Jurkat, Clone E6-1 (cell line): ENCODE measurements at places on chromosomes 13 and 19.

GRCh38 chr13:39379118-39379517 lies 223.9 kb downstream of the LHFPL6 start:
- DNase-seq: no peak

DNA sequence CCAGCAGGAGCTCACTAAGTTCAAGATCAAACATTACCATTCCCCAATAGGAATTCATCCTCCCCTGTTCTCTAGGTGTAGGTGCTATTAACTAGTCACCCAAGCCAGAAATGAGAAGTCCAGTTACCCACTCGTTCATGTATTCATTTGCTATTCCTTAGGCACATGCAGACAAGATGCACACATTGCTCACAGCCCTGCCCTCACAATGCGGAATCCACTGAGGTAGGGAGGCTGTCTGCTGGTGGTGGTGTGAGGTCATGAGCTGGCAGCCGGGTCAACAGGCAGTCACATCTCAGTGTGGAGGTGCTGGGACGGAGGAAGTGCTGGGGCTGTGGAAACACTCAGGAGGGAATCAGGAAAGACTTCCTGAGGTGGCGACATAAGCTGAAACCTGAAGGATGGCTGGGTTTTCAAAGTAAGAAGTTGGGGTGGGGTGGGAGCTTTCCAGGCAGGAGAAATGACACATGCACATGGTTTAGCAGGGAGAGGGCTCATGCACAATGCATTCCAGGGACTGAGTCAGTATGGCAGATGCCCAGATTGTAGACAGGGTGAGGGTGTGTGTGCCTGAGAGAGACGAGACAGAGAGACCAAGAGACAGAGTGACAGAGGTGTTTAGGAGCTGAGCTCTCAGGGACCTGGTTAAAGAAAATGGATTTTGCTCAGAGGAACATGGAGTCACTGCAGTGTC lies 117.6 kb downstream of the USP12 start:
- no peak for DNase-seq

- no peak for DNase-seq
Measured at GRCh38 chr13:23644527-23645138, 74.4 kb downstream of the TNFRSF19 start.

GRCh38 chr19:3275583-3276340 lies 51.3 kb downstream of the CELF5 start:
- DNase-seq: peak; percentile 89

DNA sequence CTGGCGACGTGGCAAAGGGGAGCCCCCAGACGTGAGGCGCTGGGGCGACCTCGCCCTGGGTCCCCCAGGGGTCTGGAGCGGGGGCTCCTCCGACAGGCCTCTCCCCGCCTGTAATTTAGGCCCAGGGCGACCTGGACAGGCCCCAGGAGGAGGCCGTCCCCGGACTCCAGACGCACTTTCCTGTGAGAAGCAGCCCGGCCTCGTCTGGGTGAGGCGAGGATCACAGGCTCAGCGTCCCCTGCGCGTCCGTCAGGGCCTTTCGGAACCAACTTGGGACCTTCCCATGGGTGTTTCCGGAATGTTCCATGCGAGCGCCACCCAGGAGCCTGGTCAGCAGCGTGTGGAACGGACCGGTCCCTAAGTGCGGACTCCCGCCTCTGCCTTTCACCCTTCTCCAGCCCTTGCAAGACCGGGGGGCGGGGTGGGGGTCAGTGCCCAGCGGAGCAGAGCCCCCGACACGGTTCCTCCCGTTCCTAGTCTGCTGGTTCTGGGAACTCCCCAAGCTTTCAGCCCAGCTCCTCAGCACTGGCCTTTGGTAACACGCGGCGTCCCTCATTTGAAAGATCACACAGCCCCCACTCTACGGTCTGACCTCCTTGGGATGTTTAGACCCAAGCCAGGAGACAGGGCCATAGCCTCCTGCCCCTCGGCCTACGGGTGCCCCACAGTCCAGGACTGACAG lies 1.1 kb upstream of the GRTP1 start:
- DNase-seq: no peak

DNA sequence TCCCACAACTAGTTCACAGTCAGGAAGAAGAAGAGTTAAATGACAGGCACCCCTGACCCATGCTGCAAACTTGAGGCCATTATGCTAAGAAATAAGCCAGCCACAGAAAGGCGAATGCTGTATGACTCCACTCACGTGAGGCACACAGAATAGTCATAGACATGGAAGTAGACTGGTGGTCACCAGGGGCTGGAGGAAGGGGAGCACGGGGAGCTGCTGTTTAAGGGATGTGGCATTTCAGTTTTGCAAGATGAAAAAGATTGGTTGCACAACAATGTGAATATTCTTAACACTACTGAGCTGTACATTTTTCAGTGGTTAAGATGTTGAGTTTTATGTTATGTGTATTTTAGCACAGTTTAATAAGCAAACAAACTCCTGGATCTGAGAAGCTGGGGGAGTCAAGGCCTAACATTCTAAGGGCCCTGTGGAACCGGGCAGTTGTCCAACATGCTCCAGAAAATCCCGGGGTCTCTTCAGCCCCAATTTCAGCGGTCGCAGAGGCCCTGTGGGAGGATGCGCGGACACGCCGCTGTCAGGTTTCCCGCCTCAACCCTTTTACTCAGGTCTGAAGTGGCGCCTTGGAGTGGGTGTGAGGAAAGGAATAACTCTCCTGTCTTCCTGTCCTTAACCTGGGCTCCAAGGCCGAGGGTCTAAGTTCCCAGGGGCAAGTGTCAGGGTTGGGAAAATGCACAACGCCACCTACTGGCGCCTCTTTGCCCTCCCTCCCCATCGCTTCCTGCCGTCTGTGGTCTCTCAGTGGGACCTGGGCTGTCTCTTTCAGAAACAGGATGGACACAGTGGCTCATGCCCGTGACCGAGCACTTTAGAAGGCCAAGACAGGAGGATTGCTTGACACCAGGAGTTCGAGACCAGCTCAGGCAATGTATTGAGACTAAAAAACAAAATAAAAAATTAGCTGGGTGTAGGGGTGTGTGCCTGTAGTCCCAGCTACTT lies 4.4 kb upstream of the TMEM272 start:
- DNase-seq: peak; percentile 37

DNA sequence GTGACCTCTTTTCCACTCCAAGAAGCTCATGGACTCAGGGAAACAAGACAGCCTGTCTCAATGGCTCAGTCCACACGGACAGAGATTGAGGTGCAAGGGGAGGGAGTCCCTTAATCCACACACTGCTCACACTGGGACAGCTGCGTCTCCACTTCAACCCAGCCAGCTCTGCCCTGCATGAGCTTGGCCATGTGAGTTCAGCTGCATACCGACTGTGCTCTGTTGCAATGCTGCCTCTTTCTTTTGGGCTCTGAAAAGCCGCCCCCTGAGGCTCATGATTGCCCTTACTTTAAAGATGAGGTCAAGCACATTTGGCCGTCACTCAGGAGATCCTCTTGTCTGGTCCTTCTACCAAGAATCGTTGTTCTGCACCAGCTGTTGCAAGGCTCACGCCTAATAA lies 64.8 kb upstream of the KCTD15 start:
- no peak for DNase-seq

- DNase-seq: no peak
Measured at GRCh38 chr13:113630296-113630695, 27.7 kb downstream of the ATP4B start.

- DNase-seq: no peak
Measured at GRCh38 chr19:9014803-9015202, 4.6 kb upstream of the MUC16 start.

DNA sequence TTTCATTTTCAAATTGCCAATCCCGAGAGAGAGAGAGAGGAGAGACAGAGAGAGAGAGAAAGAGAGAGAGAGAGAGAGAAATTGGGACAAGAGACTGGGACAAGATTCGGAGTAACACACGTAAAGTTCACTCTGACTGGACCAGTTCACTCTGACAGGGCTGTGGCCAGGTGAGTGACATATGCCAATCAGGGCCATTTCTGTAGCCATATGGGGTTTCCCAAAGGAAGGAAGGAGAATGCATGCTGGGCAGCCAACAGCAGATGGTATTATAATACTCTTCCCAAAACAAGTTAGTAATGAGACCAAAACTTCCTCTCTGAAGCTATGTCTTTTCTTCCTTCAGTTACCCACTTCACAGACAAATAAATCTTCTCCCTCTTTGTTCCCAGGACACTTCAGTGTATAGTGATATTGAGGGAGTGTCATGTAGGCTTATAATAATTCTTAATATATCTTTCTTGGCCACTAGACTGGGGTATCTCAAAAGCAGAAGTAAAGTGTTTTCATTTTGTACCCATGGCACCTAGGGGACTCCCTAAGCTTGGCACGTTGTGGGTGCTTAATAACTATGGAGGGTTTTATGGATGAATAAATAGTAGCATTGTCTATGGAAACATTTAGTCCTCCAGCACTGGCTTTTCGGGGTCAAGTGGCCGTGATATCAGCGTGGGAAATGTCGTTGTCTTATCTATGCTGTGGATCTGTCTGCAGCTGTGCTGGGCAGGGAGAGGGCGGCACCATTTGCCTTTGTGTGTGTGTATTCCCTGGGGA lies 51.6 kb downstream of the SERP2 start:
- DNase-seq: no peak

GRCh38 chr13:101941095-101941783 lies 460.6 kb downstream of the FGF14 start:
- no peak for DNase-seq

GRCh38 chr19:30522341-30522740 lies 150.2 kb downstream of the ZNF536 start:
- no peak for DNase-seq

- DNase-seq: no peak
Measured at GRCh38 chr19:54551950-54552912, 21.4 kb upstream of the LILRA2 start.

GRCh38 chr19:5966215-5966614 lies 11.7 kb downstream of the RANBP3 start:
- no peak for DNase-seq

DNA sequence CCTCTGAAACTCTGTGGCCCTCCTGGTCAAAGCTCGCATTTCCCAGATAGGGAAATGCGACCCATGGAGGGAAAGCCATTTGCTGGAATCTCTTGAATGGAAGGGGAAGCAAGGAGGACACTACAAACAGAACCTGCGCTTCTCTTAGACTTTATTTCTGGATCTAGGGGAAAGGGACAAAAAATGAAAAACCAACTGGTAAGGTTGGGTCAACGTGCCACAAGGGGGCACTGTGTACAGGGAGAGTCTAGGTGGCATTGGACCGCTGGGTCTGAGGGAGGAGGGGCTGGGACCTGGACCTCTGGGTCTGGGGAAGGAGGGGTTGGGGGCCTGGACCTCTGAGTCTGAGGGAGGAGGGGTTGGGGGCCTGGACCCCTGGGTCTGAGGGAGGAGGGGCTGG lies 5.0 kb downstream of the KLK4 start:
- DNase-seq: peak; percentile 26

- no peak for DNase-seq
Measured at GRCh38 chr19:35904311-35905068, 2.2 kb downstream of the HCST start.

GRCh38 chr19:39498798-39499642 lies at the start of gene DLL3:
DLL3 (plus strand) TSS chr19:39498947; CDS start chr19:39498975, 28 bp downstream.
- DNase-seq: no peak

DNA sequence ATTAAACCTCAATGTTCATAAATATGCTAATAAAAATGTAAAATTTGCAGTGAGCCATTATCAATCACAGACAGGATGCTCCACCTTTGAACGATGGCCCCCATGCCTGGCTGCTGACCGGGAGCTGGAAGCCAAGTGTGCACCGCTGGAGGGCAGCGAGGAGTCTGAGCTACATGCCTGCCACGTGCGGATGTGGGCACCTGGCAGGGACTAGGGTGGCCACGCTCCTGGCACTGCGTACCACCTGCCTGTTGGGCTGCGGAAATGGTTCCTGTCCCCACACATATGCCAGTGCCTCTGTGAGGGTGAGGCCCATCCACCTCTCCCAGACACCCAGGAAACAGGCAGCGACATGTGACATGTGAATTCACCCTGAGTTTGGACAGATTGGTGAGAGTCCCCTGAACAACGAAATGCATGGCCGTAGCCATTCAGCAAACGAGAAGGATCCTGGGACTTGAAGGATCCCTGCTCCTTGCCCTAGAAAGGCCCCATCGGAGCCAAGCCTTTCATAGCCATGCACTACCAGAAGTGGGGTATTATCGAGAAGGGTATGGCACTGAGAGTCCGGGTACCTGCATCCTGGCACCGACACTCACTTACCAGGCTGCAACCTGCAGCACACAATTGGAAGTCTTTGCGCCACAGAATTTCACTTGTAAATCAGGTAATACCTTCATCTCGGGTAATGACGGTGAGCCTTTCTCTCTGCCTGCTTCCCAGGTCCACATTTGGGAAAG lies 35.8 kb downstream of the TSHZ3 start:
- no peak for DNase-seq

DNA sequence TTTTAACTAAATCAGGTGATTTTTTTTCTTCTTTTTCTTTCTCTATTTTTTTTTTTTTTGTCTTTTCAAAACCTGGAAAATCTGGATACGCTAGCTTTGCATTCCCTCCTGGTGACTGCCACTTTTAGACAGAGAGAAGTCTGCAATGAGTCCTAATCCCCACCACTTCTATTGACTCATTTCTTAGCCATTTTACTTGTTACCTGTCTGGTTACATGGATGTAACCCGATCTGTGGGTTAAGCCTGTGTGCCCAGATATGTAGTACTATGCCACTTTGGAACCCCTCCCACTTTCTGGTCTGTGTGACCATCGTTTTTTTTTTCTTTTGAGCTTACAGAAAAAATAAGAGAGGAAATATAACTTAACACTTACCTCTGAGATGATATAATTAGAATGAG lies 817.8 kb upstream of the PCDH9 start:
- no peak for DNase-seq

DNA sequence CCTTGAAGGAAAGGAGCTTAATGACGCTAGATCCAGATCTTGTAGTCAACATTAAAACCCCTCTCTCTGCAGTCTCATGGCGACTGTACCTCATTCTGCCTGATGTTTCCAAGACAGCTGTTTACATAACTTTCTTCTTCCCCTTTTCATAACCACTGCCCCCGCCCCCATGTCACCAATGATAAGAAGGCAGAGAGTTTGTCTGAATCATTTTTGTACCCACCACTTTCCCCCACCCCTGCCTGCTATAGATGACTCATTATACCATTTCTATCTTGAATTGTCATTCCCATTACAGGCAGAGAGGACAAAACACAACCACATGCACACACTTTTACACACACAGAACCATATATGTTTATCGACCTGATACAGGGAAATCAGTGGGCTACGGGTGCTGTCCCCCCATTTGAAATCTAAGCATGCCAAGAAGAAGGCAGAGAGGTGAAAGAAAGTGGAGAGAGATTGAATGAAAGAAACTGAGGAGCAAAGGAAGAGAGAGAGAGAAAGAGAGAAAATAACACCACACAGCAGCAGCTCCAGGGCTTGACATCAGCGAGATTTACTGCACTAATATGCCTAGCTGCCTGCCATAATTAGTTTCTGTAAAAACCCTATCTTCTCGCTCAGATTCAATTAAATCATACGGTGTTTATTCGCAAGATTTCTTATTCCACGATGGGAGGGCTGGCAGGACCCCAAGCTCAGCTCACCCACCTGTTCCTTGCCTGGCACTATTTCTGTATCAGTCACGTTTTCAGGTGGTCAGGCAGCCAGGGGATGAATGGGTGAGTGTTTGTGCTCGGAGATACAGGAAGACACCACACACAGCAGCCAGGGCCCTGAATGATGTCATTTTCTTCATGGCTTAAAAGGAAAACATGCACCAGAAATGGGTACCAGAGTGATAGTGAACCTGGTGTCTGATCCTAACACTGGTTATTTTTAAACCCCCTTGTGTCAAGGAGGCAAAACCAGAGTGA lies 114.3 kb upstream of the SERP2 start:
- DNase-seq: no peak

GRCh38 chr19:12792051-12792852 lies 966 bp downstream of the JUNB start:
- DNase-seq: peak; percentile 76
